ENCODE measurements at places on chromosomes 2 and 18. TPM values are rescaled to one million over a fixed set of nuclear protein-coding genes. Genes with fewer than 3 reads are reported as not detected.

Gene NT5C1B
- not detected for total RNA-seq

Gene ATP6V1B1
- 0.76 TPM for total RNA-seq

Gene DNPEP
- total RNA-seq = 51.7 TPM

Gene CDKL4
- 0.19 TPM for total RNA-seq

Measured in bladder microvascular endothelial cell (primary cell).